ENCODE measurements at places on chromosomes 3 and 15.

- no peak for DNase-seq
Measured at GRCh38 chr3:42052132-42052483, 39.0 kb upstream of the TRAK1 start.

- DNase-seq, result no peak
Measured at GRCh38 chr3:129040579-129041300, 19.8 kb upstream of the GP9 start.

GRCh38 chr3:150074277-150074676 lies 103.6 kb upstream of the PFN2 start:
- no peak for DNase-seq

DNA sequence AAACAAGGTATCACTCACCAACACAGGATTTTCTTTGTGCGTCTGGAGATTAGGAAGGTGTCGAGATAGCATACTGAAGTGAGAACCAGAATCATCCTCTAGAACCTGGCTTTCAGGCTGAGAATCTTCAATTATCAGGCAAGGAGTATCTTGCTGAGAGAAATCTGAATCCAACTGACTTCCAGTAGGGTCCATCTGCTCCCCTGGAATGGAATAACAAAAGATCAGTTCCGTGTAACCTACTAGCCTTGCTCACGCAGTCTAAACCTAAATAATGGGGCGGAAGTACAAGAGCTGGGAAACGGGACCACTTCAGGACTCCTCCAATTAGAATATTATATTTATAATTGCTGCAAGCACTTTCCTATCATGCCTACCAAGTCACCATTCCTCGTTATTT lies 690 bp downstream of the TP53BP1 start:
- DNase-seq, result no peak

GRCh38 chr15:98963444-98963843 lies 44.1 kb downstream of the PGPEP1L start:
- DNase-seq, result no peak

DNA sequence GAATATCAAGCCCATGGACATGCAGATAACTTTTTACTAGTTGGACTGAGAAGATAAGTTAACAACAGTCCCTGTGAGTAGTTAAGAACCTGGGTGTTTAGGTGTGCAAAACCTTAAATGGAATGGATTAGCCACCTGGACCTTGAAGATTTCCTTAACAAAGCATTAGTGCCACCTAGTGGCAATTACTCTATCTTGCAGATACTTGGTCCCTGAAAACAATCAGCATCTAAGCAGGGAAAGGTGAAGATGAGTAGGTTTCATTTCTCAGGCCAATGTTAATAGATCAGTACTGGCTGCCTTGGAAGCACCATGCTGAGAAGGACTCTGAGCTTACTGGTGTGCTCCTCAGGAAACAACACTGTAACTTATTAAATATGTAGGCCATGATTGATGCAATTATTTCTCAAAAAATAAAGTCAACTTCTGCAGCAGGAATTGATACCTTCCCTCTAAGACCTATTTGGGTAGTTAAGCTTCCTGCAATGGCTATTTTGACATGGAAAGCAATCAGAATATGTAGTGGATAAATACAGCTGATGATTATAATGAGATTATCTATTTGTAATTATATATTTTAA lies 329.4 kb downstream of the TBC1D5 start:
- DNase-seq, result no peak

Measured in stimulated activated CD4-positive, alpha-beta T cell treated with anti-CD3 and anti-CD28 coated beads, Interleukin-1b, Interleukin-23, amount 100 ng/mL, for 48 hours (primary cell).